NCI-H446 (cell line): ENCODE measurements at places on chromosomes 5 and 9.
A peak's percentile ranks its signal among the peaks of the same experiment; 100 is the strongest.

GRCh38 chr5:98651715-98652114 is 121.7 kb upstream of the RGMB start:
- DNase-seq, result no peak

GRCh38 chr9:97908705-97909104 is 13.6 kb downstream of the TRMO start:
- DNase-seq, result no peak

GRCh38 chr5:3837506-3837905 is 241.9 kb downstream of the IRX1 start:
- DNase-seq, result no peak

DNA sequence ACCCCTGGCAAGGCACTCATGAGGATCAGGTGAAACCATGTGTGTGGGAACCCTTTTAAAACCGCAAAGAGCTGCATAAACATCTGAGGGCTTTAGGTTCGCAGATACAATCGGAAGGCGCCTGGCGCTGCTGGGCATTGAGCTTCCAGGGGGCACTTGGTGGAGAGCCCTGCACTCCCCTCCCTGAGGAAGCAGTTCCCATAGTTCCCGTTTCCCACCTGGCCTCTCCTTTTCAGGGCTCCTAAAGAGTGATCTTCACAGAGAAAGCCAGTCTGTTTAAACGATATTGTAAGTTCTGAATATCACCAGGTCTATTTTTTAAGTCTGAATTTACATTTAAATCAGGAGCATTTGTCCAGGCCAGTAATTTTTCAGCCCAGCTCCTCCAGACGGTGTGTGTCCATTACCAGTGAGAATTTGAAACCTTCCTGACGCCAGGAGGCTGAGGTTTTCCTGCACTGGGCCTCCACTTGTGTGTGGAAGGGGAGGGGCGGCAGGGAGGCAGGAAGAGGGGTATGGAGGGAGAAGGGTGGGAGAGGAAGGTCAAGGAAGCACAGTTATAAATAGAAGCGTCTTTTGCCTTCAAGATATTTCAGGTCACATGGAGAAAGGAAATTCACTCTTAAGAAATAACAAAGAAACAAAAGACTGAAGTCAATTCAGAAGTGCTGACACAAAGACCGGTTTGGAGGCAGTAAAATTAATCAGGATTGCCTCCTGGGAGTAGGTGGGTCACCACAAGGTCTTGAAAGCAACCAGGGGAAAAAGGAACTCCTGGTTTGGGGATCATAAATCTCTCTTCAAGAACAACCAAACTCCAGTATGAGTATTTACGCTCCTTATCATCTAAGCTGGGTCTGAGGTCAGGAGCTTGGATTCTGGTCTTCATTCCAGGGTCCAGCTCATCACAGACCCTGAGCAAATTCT is 14.3 kb upstream of the MGAT1 start:
- DNase-seq, result no peak

GRCh38 chr9:71955300-71955915 is 44.0 kb downstream of the C9orf85 start:
- DNase-seq, result no peak

DNA sequence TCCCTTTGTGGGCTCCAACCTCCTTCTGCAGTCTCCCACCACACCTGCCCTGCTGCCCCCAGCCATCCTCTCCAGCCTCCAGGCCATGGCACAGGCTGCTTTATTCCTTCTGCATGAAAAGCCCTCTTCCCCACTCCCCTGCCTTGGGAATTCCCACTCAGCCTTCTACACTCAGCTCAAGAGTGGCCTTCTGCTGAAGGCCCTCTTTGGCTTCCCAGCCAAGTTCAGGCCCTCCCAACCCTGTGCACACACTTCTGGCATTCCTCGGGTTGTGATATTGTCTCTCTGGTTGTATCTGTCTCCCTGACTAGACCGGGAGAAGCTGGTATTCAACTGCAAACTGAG is 5.7 kb downstream of the SHB start:
- DNase-seq, result no peak

GRCh38 chr5:84255315-84255714 is 129.4 kb downstream of the EDIL3 start:
- no peak for DNase-seq

- DNase-seq, result no peak
Measured at GRCh38 chr9:136171009-136171800, 33.7 kb downstream of the LHX3 start.

DNA sequence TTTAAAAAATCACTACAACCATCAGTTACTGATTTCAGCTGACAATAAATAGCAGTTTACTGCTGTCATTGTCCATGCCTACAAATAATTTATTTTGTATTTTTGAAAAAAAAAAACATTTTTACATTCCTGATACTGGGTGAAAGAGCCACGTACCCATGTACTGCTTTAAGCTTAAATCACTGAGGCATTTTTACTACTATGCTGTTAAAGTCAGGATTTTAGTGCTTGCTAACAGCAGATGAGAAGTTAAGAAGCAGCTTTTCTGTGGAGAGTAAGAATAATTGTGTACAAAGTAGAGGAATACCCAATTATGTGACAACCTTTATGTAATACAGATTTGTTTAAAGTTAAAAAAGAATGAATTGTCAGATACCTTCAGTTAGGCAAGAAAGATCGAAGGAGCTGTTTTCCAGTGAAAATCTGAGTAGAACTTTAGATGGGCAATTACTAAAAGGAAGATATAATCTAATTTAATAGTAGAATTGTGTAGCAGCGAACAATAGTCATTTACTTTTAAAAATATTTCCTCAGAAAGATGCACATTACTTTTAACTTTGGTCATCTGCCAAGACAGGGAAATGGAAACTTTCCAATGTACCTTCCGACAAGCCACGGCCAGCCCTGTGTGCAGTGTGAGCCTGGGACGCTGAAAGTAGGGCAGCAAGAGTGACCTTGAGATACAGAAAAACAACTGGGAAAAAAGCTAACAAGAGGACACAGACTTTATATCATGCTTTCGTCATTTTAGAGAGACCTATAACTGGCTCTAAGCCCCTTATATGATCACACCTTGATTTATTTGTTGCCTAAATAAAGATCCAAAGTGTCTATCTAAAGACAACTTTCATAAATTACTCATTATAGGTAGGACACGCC is 39.9 kb downstream of the RHOBTB3 start:
- no peak for DNase-seq

GRCh38 chr5:52893105-52893504 is 96.0 kb upstream of the ITGA2 start:
- DNase-seq, result no peak

- DNase-seq, result no peak
Measured at GRCh38 chr9:70589571-70590314, 175.3 kb upstream of the KLF9 start.

- DNase-seq, result no peak
Measured at GRCh38 chr5:15787681-15788080, 287.7 kb downstream of the FBXL7 start.

DNA sequence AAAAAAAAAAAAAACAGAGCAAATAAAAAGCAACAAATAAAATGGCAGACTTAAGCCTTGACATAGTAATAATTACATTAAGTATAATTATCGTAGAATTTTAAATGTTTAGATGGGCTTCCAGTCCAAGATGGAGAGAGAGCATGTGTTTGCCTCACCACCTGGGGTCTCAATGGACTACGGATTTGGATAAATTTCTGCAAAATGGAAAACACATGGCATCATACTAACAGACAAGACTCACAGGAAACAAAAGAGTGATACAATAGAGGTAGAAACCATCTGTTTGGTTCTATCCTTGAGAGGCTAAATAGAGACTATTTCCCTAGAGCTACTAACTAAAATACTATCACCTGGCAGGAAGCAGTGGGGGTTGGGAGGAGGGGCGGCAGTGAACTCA is 144.3 kb downstream of the MUSK start:
- no peak for DNase-seq

DNA sequence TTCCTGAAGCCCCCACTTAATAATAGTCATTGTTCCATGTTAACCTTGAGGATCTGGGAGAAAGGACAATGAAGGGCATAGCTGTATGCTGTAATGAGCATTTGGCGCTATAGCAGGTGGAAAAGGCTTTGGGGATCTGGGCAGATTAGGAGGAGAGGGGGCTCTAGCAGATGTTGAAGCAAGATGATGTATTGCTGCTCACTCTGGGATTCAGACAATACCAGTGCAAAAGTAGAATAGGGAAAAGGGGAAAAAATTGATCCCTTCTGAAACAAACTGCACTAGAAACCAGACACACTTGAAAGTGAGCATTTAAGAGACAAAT is 575.3 kb upstream of the MEF2C start:
- no peak for DNase-seq

GRCh38 chr5:157203417-157203816 is 22.8 kb downstream of the ITK start:
- no peak for DNase-seq

- no peak for DNase-seq
Measured at GRCh38 chr9:101604296-101604695, 9.5 kb upstream of the PPP3R2 start.

DNA sequence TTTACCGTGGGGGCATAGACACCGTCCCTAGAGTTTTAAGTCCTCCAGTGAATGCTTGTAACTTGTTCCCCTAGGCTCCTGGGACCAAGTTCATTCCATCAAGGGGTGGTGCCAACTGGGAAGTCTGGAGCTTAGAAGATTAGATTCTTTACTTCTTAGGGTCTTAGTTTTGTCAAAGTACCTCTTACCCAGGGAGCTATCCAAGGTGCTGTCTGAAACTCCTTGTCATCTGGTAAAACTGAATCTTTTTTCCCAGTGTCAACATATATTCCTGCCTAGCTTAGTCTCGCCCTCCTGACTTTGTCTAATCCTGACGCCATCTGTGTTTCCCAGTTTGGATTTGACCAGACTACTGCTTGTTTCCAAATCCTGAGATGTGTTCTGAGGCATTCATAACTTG is 41.6 kb downstream of the MAMDC2 start:
- peak; percentile 27 for DNase-seq

DNA sequence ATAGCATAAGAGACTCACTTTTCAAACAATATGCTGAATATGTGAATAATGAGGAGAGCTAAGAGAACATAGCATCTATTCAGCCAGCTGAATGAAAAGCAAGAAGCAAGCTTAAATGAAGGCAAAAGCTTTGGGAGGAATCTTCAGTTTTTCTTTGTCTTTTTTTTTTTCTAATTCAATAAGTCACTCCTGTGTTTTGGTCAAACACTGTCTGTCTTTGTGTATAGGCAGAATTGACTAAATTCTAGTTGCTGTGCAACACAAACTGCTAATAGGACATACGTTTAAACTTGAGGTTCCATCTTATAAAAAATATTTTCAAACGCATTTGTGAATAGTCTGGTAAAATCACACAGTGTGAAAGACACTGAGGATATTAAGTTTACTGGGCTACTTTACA is 156.9 kb upstream of the KCNN2 start:
- no peak for DNase-seq

- DNase-seq, result no peak
Measured at GRCh38 chr9:11663913-11664312, 1029.3 kb upstream of the TYRP1 start.

- DNase-seq, result no peak
Measured at GRCh38 chr9:97851446-97851883, 1.6 kb upstream of the FOXE1 start.

DNA sequence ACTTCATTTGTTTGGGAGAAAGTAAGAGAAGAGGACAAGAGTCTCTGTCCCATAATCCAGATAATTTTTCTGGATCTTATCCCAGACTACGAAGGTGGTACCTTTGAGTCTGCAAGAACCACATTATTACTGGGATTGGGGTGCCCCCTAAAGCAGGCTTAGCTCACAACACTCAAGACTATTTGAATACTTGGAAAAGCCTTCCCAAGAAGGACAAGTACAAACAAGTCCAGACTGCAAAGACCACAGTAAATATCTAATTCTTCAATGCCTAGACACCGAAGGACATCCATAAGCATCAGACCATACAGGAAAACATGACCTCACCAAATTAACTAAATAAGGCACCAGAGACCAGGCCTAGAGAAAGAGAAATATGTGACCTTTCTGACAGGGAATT is 40.2 kb upstream of the TMED7 start:
- DNase-seq, result no peak

DNA sequence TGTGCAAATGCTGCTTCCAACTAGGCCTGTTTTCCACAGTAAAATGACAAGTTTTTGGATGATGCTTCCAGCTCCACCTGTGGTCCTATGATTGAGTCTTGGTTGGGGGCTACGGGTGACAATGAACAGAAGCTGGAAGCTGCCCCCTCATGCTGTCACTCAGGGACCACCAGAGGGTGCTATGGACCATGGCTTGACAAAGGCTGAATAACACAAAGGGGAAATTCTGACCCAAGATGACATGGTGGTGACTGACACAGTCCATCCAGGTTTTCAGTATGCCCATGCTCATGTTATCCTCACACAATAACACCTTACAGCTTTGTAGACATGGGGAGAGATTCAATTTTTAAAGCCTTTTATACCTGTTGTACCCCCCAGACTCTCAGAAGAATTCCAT is 23.9 kb upstream of the SAP30L start:
- DNase-seq, result no peak

GRCh38 chr9:110065532-110065931 is 142.4 kb downstream of the C9orf152 start:
- DNase-seq, result no peak

GRCh38 chr9:7656636-7657035 is 142.9 kb downstream of the DMAC1 start:
- no peak for DNase-seq

- DNase-seq, result no peak
Measured at GRCh38 chr9:81259896-81260295, 429.5 kb downstream of the TLE1 start.

DNA sequence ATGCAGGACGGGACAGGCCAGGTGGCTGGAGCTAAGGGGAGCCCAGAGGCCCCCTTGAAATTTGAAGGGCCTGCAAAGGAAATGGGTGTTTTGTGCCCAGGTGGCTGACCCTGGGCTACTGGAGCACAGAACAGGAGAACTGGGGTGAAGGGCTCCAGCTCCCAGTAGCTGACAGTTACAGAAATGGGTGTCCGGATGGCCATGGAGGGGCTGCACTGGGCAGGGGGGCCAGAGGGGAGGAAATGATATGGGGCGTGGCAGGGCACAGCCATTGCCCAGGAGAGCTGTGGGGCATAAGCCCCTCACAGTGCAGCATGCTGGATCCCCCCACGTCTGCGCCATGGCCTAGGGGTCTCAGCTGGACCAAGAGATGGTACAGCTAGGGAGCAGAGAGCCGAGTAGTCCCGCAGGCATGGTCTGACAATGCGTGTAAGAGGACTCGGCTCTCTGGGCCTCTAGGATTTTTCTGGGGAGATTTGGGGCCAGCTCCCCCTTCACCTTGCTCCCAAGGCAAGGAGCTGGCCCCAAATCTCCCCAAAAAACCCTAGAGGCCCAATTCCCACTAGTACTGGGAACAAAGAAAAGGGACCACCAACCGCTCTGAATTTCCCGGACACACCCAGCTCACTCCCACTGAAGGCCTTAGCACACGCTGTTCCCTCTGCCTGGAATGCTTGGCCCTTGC is 7.9 kb upstream of the CARD19 start:
- no peak for DNase-seq

- DNase-seq, result no peak
Measured at GRCh38 chr5:158746979-158747378, 352.7 kb downstream of the EBF1 start.

DNA sequence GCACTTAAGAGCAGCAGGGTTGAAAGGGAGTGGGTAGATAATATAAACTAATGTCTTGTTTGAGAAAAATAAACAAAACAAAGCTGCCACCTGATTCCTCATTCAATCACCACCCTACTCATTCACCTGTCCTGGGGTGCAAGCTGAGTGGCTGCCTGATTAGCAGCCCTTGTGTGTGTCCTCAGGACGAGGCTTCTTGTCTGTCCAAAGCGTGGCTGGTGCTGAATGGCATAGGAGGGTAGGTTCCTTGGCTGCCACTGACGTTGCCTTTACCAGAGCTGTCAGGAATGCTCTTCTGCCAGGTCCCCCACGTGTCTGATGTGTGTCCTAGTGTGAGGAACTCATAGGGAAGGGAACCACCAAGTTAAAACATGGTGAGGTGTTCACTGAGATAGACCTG is 146.6 kb upstream of the SLC24A2 start:
- no peak for DNase-seq
